NCI-H2107 (cell line): ENCODE measurements at places on chromosomes 7 and 10.

GRCh38 chr10:95815701-95816240 is 59.8 kb downstream of the ENTPD1 start:
- no peak for DNase-seq

DNA sequence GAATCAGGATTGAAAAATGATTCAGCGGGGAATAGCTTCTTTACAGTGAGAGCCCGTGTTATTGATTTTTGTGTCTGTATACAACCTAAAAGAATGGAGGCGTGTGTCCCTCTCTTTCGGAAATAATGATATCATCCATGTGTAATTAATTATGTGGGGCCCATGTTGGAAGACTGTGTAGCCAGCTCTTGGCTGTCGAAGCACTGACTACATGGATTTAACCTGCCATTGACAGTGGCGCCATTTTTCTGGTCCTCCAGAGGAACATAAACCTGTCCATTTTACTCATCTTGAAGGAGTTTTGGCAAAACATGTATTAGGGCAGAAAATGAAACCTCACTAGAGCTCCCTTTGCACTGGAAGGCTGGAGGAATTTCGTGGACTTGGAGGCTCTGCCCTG is 119.6 kb downstream of the ITIH5 start:
- no peak for DNase-seq

DNA sequence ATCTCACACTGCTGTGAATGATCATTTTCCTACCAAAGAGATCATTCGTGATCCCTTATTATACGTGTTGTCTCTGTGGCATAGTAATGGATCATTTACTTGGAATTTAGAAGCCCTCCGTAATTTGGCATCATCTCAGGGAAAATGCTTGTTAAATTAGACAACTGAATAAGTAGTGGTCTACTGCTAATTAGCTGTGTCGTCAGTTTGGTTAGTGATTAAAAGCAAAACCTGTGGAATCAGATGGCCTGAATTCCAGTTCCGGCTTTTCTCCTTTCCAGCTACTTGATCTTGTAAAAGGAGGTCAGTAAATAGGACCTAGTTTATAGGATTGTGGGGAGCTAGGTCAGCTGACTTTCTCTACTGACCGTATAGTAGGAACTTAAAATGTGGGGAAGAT is 65.6 kb downstream of the RBM33 start:
- no peak for DNase-seq

GRCh38 chr10:89242840-89243568 is 8.6 kb downstream of the LIPA start:
- no peak for DNase-seq

GRCh38 chr7:40097728-40098127 is 36.7 kb downstream of the MPLKIP start:
- DNase-seq: no peak
